ENCODE measurements at places on chromosomes 6 and 20. TPM values are rescaled to one million over a fixed set of nuclear protein-coding genes. Genes with fewer than 3 reads are reported as not detected.

Gene PNLDC1
- not detected for total RNA-seq

Gene GPR6
- not detected for total RNA-seq

Gene MAP1LC3A
- 30.7 TPM for total RNA-seq

Gene IYD
- total RNA-seq: not detected

DNA sequence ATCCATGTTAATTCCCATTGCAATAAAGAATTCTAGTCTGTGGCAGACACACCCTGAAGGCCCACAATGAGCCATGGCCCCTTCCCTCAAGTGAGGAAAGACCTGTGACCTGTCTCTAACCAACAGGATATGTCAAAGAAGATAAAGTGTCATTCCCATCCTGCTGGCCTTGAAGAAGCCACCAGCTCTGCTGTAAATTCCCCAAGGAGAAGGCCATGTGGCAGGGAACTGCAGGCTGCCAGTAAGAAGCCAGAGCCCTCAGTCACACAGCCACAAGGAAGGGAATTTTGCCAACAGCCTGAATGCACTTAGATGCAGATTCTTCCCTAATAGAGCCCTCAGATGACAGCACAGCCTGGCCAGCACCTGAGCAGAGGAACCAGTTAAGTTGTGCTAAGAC is 24.8 kb downstream of the VIP start:
- no peak for DNase-seq

DNA sequence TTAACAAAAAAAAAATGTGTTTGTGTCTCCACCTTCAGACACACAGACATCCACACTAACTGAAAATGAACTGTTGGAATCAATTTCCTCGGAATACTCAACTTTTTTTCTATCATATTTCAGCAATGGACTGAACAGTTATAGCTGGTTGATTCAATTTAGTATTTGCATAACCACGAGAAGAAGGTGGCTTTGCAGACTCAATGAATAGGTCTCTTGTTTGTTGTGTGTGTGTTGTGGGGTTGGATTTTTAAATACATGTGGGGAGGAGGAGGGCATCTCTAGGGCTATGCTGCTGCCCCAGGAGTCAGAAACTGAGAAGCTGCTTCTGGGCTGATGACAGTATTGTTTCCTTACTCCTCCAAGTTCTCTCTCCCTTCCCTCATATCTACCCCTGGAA is 28.7 kb downstream of the TFAP2A start:
- no peak for DNase-seq

DNA sequence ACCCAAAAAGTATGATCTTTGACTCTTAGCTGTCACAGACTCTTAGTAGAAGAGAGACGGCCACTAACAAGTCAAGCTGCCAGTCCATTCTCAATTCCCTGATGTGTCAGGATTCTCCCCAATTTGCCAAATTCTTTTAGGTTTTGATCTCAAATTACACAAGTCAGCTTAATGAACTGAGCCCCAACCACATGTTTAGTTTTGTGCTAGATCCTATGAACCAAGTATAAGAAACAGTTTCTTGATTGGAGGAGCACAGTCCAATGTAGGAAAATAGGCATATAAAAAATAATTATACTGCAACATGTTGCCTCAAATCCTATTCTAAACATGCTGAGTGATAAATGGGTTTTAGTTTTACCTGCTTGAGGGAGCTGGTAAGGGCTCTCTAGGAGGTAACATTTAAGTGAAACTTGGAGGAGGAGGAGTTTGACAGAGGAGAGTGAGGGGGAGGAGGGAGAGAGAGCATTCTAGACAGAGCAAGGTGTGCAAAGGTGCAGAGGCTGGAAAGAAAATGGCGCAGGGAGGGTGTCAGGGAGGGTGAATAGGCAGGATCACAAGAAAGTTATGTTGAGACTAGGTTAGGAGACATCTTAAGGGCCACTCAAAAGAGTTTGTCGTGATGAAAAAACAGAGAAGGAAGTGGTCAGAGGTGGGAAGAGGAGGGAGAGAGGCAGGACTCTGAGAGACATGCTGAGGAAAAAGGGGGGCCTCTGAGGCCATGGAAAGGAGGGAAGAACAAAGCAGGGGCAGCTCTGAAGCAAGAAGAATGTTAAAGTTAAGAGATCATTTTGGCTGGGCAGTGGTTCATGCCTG is 22.8 kb upstream of the FAM83C start:
- DNase-seq: no peak

DNA sequence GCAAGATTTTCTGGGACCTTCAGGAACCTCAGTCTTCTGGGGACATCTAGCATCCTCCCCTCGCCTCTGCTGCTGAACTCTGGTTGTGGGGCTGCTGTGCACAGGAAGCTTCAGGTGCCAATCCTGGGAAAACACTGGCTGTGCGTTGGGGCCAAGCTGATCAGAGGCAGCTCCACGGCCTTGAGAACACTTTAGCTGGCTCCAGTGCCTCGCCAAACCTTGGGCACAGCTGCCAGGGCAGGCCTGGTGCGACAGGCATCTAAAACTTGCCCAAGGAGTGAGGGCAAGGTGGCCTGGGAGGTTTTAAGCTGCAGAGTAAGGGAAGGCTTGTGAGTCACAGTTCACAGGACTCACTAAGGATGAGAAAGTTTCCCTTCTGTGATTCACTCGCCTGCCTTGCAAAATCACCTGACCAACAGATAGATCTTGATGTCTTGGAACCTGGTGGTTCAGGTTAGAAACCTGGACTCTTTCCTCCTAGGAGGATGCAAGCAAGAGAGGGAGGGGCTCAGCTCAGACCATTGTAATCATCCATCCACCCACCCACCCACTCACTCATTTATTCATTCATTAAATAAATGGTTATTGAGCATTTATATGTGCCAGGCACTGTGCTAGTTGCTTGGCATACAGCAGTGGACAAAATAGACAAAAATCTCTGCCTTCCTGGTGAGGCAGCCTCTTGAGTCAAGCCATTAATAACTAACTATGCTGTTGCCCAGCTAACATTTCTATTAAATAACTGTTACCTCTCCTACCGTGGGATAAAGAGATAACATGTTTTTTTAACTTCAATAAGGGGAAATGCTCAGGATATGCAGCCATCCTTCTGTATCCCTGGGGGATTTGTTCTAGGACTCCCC is 2.5 kb upstream of the SPATS1 start:
- no peak for DNase-seq

- DNase-seq: no peak
Observed at GRCh38 chr6:34230653-34231371, 5.9 kb upstream of the HMGA1 start.

DNA sequence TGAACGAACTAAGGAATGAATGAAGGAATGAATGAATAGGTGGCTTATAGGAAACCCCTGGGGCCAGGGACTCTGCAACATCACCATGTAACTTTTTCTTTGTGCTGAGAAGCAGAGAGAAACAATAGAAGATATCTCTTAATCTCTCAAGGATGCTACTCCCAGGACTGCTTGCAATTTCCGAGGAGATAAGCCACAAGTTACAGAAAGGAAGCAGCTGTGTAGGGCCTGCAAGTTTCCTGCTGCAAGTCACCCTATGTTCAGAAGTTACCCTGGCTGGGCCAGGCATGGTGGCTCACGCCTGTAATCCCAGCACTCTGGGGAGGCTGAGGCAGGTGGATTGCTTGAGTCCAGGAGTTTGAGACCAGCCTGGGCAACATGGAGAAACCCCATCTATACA is 7.3 kb upstream of the MAVS start:
- DNase-seq: no peak

- no peak for DNase-seq
Observed at GRCh38 chr6:109429496-109429895, 10.9 kb downstream of the PPIL6 start.

- DNase-seq: no peak
Observed at GRCh38 chr6:30156262-30156599, 4.8 kb downstream of the TRIM10 start.

DNA sequence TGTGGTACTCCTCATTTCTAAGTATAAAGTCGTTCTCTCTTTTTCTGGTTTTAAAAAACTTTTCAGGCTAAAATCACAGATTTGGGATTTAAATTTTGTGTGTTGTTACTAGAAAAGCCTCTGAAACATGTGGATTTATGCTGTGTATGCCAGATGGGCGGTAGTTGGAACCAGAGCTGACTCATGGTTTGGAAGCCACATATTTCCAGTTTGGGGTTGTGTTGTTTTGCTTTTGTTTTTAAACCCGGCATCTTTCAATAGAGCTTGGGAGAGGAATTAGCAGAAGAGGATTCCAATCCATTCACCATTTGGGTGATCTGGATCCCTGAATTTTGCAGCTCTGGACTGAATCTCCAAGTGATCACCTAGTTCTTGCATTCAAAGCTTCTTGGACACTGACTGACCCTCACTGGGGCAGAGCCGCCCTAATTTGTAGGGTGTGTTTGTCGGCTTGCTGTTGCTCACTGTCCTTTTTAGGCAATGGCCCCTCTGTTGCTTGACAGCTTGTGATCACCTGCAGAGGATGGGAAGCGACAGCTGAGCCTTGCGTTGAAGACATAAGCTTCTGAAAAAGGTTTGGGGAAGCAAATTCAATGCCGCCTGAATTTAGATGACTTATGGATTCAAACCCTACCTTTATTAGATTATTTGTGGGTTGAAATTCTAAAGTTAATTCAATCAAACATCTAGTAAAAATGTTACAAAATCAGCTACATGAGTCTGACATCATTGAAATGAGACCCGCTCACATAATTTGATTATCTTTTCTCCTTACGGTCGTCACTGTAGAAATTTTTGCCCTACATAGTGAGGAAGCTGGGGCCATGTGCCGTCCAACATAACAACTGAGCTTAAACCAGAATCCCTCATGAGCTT is 79.9 kb upstream of the CD83 start:
- DNase-seq: peak; percentile 9

DNA sequence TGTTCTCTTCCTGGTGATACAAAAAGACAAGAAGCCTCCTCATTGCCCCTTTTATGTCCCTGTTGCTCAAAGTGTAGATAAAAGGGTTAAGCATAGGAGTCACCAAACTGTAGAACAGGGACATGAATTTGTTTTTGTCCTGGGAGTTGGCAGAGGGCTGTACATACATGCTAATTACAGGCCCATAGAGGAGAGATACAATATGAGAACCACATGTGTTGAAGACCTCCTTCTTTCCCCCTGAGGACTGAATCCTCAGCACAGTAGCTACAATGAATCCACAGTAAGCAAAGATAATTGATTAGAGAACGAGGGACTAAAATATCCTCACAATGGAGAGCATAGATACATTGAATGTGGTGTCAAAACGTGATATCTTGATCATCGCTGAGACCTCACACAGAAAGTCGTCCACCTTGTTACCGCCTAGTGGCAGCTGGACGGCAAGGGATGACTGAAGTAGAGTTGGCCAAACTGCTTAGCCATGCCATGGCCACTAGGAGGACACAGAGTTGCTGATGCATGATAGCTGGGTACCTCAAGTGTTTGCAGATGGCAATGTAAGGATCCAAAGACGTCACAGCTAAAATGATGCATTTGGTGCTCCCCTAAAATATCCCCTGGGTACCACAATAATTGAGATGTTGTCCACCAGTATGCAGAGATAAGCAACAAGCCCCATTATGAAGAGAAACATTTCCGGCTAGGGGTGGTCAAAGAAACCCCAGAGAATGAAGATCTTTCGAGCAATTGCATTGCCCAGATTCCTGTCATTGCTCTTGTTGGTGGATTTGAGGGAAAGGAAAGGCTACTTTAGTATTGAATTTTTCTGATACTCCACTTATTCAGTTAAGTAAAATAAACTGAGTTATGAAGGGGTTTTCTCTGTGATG is 15.0 kb downstream of the OR2B3 start:
- no peak for DNase-seq

GRCh38 chr6:136371959-136372358 is 82.3 kb upstream of the BCLAF1 start:
- no peak for DNase-seq

All from occipital lobe (tissue), 3 donors.